ENCODE measurements at places on chromosomes 2 and 18. TPM values are rescaled to one million over a fixed set of nuclear protein-coding genes. Genes with fewer than 3 reads are reported as not detected.

DNA sequence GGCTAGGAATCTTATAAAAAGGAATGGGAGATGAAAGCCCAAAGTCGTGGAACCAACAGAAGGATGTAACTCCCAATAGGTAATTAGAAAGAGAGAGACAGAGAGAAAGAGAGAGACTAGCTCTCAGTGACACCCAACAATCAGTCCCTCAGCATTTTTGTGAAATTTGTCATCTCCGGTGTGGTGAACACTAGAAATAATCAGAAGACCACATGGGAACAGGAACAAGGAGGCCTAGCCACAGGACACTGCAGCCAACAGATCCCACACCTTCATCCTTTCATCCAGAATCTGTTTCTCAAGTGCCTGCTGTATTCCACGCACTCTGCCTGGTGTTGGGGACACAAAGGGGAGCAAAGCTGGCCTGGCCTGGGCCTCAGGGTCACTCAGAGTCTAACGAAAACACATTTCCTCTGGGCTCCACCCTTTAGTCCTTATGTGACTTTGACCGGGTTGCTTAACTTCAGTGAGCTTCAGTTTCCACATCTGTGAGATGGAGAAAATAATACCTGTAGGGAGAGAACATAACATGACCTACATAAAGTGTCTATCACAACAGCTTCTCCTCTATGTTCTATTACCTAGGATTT lies 53.1 kb downstream of the EHD3 start:
- H3K27ac ChIP-seq, result no peak overlapping the region
- no peaks in the 10 kb centered on the region for H3K4me1 ChIP-seq
- no peak for DNase-seq
- H3K4me3 ChIP-seq, result no peak overlapping the region
- H3K27me3 ChIP-seq, result no peaks in the 10 kb centered on the region

- no peaks in the 10 kb centered on the region for H3K4me1 ChIP-seq
- H3K4me3 ChIP-seq, result no peak overlapping the region
- no peak overlapping the region for H3K27ac ChIP-seq
- DNase-seq, result no peak
- H3K36me3 ChIP-seq, result no peaks in the 10 kb centered on the region
- no peaks in the 10 kb centered on the region for H3K27me3 ChIP-seq
Measured at GRCh38 chr18:5106730-5107129, 90.3 kb downstream of the AKAIN1 start.

DNA sequence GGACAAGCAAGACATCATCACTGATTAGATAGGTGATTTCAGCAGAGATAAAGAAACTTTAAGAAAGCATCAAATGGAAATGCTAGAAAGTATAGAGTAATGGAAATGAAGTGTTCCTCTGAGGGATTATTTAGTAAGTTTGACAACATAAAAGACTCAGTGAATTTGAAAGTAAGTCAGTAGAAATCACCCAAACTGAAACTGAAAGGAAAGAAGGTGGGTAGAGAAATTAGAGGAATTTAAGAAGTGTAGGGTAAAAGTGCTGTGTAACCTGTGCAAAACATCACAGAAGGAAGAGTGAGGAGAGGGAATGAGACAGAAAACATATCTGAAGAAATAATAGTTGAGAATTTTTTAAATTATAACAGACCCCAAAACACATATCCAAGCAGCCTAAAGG lies 343.1 kb downstream of the CBLN2 start:
- H3K4me1 ChIP-seq, result no peaks in the 10 kb centered on the region
- no peak overlapping the region for H3K4me3 ChIP-seq
- no peak overlapping the region for H3K27ac ChIP-seq
- DNase-seq, result no peak

DNA sequence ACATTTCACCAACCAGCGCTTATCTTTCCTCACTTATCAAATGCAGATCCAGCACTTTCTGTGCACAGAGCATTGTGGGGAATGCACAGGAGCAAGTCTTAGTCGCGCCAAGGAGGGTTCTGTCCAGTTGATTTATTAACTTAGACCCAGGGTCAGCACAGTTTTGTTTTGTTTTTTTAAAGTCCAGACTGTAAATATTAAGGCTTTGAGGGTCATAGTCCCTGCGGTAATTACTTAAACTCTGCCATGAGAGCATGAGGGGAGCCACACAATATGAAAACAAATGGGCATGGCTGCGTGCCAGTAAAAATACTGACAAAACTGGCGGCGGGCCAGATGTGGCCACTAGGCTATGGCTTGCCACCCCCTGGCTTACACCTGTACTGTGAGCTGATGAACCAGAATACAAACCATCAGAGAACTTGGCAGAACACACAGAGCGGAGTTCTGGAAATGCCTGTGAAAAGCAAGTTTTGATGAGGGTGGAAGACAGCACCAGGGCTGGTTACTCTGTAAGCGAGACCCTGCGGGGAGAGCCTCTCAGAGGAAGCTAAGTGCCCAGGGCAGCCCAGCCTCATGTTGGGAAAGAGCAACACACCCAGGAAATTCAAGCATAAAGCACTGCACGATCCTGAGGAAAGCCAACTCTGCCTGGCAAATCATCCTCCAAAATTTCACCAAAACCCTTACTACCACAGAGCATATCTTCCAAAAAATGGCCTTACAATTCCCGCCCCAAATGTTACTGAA lies 43.6 kb downstream of the L3MBTL4 start:
- no peak overlapping the region for H3K27ac ChIP-seq
- no peak overlapping the region for H3K4me3 ChIP-seq
- no peaks in the 10 kb centered on the region for H3K27me3 ChIP-seq
- H3K4me1 ChIP-seq, result no peaks in the 10 kb centered on the region
- no peaks in the 10 kb centered on the region for H3K36me3 ChIP-seq

DNA sequence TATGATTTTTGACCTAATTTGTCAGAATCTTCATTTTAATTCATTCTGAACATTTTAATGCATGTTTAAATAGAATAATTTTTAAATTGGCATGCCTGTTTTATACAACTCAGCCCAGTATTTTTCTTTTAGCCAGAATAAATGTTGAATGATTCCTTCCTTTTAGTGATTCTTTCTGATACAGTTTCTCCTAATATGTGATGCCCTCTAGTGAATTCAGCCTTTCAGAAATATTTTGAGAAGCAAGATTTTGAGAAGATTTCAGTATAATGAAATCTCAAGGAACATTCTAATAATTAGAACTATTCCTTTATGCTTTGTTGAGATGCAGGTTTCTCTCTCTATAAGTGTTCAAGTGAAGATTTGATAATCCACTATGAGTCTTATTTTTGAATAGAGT lies 28.5 kb downstream of the LCLAT1 start:
- DNase-seq, result no peak
- H3K4me3 ChIP-seq, result no peak overlapping the region
- H3K36me3 ChIP-seq, result no peaks in the 10 kb centered on the region
- no peaks in the 10 kb centered on the region for H3K27me3 ChIP-seq

DNA sequence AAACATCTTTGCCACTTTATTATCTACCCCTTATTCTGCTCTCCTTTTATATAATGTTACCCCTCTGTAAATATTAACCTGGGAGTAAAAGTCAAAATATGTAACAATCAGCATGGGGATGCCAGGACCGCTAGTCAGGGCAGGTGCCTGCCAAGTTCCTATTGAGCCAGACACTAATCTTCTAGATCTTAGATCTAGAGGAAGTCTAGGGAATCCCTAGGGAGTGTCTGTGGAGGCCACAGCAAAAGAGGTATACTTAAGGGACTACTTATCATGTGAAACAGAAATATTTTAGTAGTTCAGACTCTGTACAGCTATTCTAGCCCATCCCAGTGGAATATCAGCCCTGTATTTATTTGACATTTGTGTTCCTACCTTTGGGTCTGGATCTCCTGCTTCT lies 600.8 kb upstream of the CDH2 start:
- H3K27ac ChIP-seq, result no peak overlapping the region
- H3K27me3 ChIP-seq, result no peaks in the 10 kb centered on the region
- H3K36me3 ChIP-seq, result no peaks in the 10 kb centered on the region
- DNase-seq, result no peak

DNA sequence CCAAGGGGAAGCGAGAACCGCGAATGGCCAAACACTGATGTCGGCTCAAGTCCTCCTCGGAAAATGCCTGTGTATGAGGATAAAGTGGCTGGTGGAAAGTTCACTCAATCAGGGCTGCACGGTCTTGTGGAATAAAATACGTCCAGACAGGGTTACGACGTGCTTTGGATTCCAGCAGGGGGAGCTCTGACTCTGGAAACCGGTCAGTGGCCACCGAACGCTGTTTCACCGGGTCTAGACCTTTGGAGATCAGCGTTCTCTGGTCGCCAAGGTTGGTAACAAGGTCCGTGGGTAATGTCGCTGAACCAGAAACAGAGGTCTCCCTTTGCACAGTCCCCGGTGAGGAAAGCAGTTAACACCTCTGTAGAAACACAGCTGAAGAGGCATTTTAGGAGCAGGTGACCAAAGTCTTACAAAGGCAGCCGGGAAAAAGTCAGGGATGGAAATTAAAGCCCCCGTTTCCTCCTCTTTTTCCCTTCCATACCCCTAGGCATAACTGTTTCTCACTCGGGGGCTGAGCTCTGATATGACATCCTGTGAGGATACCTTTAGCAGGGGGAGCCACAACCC lies 47.8 kb downstream of the CDCA7 start:
- H3K4me1 ChIP-seq, result peaks cover 13% of the 10 kb centered on the region
- no peak overlapping the region for H3K27ac ChIP-seq
- no peaks in the 10 kb centered on the region for H3K36me3 ChIP-seq
- peak; percentile 72 for DNase-seq
- peak overlapping the region; percentile 46 for H3K4me3 ChIP-seq
- no peaks in the 10 kb centered on the region for H3K27me3 ChIP-seq

GRCh38 chr2:218059289-218059688 lies 9.8 kb upstream of the RUFY4 start:
- H3K4me1 ChIP-seq, result no peaks in the 10 kb centered on the region
- no peaks in the 10 kb centered on the region for H3K27me3 ChIP-seq

DNA sequence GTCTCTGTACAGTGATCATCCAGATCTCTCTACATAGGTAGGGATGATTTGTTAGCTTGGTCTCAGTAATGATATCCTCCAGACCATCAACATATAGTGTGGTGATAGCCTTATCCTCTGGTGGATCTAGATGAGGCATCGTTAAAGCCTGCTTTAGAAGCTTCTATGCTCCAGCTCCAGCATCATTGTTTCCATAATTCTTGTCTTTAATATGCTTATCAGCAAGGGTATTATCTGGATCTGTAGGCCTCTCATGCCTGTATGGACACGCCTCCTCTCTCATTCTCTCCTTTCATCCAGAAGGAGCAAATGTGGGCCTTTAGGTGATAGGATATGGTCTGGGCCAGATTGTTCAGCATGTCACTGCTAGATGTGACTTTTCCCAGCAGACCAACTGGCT lies 234.5 kb upstream of the CHST9 start:
- no peaks in the 10 kb centered on the region for H3K36me3 ChIP-seq
- no peak overlapping the region for H3K4me3 ChIP-seq
- H3K27me3 ChIP-seq, result no peaks in the 10 kb centered on the region

DNA sequence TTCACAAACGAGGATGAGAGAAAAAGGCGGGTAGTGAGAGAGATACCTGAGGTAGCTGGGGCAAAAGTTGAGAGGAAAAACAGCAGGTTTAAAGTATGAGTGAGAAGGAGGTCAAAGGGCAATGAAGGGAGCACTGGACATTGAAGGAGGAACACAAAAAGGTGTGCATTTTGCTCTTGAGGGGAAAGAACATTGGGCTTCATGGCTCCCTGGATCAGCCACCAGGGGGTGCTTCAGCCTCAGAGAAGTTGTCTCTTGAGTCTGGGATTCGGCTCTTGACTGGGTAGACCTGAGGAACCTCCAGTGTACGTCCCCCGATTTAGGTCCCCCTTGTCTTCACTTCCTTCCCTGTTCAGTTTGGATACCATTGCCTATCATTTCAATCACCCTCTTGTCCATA lies 128.5 kb downstream of the RAPGEF4 start:
- H3K4me1 ChIP-seq, result peaks cover 5% of the 10 kb centered on the region
- H3K4me3 ChIP-seq, result no peak overlapping the region
- H3K27me3 ChIP-seq, result no peaks in the 10 kb centered on the region
- no peaks in the 10 kb centered on the region for H3K36me3 ChIP-seq
- H3K27ac ChIP-seq, result no peak overlapping the region

DNA sequence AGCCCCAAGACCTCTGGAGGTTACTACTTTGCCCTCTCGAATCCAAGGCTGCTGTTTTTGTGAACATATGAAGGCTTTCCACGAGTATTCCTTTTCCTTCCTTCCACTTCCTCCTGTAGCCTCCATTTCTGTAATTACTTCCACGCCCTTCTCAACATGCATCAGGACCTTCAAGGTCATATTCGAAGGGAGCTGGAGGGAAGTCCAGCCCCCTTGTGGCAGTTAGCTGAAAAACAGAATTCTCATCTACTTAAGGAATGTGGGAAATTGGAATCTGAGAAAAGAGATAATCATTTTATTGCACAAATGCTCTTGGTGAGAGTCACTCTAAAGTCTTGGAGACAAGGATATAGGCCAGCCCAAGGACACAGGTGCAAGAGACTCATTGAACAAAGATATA lies 1000.2 kb downstream of the TDRD15 start:
- no peaks in the 10 kb centered on the region for H3K36me3 ChIP-seq

- no peaks in the 10 kb centered on the region for H3K36me3 ChIP-seq
- H3K27me3 ChIP-seq, result no peaks in the 10 kb centered on the region
- DNase-seq, result no peak
Measured at GRCh38 chr2:7594211-7594610, 677.0 kb downstream of the RNF144A start.

GRCh38 chr2:11669454-11670291 lies at the start of gene NTSR2:
Gene NTSR2, minus strand, starts transcription at chr2:11670195. Its CDS starts 66 bp downstream, at chr2:11670129.
- H3K4me3 ChIP-seq, result peak within 1 kb of the TSS; percentile 5
- H3K27ac ChIP-seq, result peak within 1 kb of the TSS; percentile 33
- no peaks in the 10 kb centered on the region for H3K4me1 ChIP-seq
- no peaks in the 10 kb centered on the region for H3K36me3 ChIP-seq

GRCh38 chr2:42843131-42843530 lies 50.7 kb upstream of the HAAO start:
- no peak for DNase-seq
- H3K36me3 ChIP-seq, result no peaks in the 10 kb centered on the region
- H3K27ac ChIP-seq, result no peak overlapping the region
- H3K4me3 ChIP-seq, result no peak overlapping the region
- no peaks in the 10 kb centered on the region for H3K27me3 ChIP-seq

GRCh38 chr2:183950673-183951072 lies 647.7 kb upstream of the ZNF804A start:
- no peak overlapping the region for H3K4me3 ChIP-seq
- H3K36me3 ChIP-seq, result no peaks in the 10 kb centered on the region
- H3K4me1 ChIP-seq, result no peaks in the 10 kb centered on the region
- H3K27ac ChIP-seq, result no peak overlapping the region
- DNase-seq, result no peak
- H3K27me3 ChIP-seq, result no peaks in the 10 kb centered on the region

- no peak for DNase-seq
- no peak overlapping the region for H3K27ac ChIP-seq
- no peaks in the 10 kb centered on the region for H3K36me3 ChIP-seq
- no peak overlapping the region for H3K4me3 ChIP-seq
Measured at GRCh38 chr2:170221317-170222288, 43.7 kb downstream of the MYO3B start.

- no peaks in the 10 kb centered on the region for H3K36me3 ChIP-seq
- DNase-seq, result no peak
- H3K27ac ChIP-seq, result peak overlapping the region; percentile 22
- H3K4me1 ChIP-seq, result peaks cover 31% of the 10 kb centered on the region
Measured at GRCh38 chr18:12336887-12337286, 28.8 kb downstream of the TUBB6 start.

UGT1A10 gene
- not detected for total RNA-seq

IL18RAP gene
- not detected for total RNA-seq

ARHGEF33 gene
- 0.52 TPM for total RNA-seq

SEH1L gene
- total RNA-seq, result 29.9 TPM

LBH gene
- 18.6 TPM for total RNA-seq

PLEK gene
- total RNA-seq, result 0.68 TPM

GALNT14 gene
- total RNA-seq, result not detected

IFT172 gene
- total RNA-seq, result 16.8 TPM

STON1 gene
- total RNA-seq, result 2.6 TPM

TMX3 gene
- total RNA-seq, result 14.8 TPM

Measured in gastrocnemius medialis (tissue), 4 donors.